Ascending aorta (tissue), 2 donors: ENCODE measurements at places on chromosomes 16 and 17. TPM values are rescaled to one million over a fixed set of nuclear protein-coding genes. Genes with fewer than 3 reads are reported as not detected.
A peak's percentile ranks its signal among the peaks of the same experiment; 100 is the strongest.

The CAVIN1 gene
- 548 TPM for total RNA-seq

The WFDC1 gene
- 126 TPM for total RNA-seq

The ADAMTS18 gene
- not detected for total RNA-seq

The CCL4 gene
- not detected for total RNA-seq

The RFNG gene
- total RNA-seq, result 73.7 TPM

The SPG7 gene
- 108 TPM for total RNA-seq

The TMEM114 gene
- total RNA-seq, result not detected

DNA sequence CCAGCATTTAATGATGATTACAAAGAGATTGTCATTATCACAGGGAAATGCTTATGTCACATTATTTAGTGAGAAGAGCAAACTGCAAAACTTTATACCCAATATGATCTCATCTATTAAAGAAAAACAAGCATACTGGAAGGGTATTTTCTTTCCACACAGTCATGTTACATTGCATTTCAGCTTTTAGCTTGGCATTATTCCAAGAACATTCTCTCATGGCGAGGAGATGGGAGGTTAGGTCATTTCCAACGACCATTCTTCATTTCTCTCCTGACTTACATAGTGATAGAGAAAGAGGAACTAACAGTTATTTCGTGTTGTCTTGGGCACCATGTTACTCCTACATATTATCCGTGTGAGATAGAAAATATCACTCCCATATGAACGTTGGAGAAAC is 309.4 kb upstream of the XYLT1 start:
- no peak overlapping the region for H3K4me3 ChIP-seq
- no peak for DNase-seq
- H3K27me3 ChIP-seq, result no peaks in the 10 kb centered on the region
- no peak overlapping the region for H3K27ac ChIP-seq
- H3K36me3 ChIP-seq, result no peaks in the 10 kb centered on the region
- no peaks in the 10 kb centered on the region for H3K4me1 ChIP-seq

DNA sequence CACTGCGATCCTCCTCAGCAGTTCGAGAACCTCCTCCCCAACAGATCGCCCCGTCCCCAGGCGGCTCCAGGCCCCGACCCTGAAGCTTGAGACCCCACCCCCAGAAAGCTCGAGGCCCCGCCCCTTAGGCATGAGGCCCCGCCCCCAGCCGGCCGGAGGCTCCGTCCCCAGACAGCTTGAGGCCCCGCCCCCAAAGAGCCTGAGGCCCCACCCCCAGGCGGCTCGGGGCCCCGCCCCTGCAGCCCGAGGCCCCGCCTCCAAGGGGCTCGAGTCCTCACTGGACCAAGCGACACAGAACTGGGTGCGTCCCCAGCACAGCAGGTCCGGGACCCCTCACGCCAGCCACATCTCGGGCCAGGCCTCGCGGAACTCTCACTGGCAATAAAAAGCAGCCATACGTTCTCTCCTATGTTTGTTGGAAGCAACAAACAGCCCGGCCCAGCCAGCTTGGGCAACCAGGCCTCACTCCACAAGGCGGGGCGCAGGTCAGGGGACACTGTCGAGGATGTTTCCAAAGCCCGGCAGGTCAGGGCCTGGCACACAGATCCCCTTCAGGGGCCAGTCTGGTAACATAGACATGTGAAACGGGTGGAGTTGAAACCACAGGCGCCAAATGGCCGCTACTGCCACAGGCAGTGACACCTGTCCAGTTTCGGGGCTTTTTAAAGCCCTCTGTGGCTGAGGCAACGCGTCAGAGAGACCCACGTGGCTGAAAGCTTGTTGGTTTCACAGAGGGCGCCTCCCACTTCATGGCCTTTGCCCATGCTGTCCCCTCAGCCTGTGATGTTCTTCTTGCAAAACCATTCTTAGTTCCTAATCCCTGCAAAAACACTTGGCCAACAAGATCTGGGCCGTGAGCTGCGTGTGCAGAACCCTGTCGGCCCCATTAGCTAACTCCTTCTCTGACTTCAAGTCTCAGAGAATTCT is 224.2 kb downstream of the PARN start:
- no peaks in the 10 kb centered on the region for H3K27me3 ChIP-seq
- no peak overlapping the region for H3K4me3 ChIP-seq
- DNase-seq, result no peak

- no peak overlapping the region for H3K27ac ChIP-seq
- DNase-seq, result no peak
- H3K4me3 ChIP-seq, result no peak overlapping the region
- H3K36me3 ChIP-seq, result no peaks in the 10 kb centered on the region
- no peaks in the 10 kb centered on the region for H3K27me3 ChIP-seq
Observed at GRCh38 chr17:73394512-73395450, 83.0 kb upstream of the CDC42EP4 start.

- H3K27me3 ChIP-seq, result no peaks in the 10 kb centered on the region
- no peaks in the 10 kb centered on the region for H3K36me3 ChIP-seq
- no peak overlapping the region for H3K27ac ChIP-seq
- H3K4me1 ChIP-seq, result no peaks in the 10 kb centered on the region
Observed at GRCh38 chr17:74245871-74246270, 28.2 kb upstream of the DNAI2 start.

GRCh38 chr17:60908324-60908723 is 230.7 kb downstream of the BCAS3 start:
- no peaks in the 10 kb centered on the region for H3K27me3 ChIP-seq
- no peaks in the 10 kb centered on the region for H3K4me1 ChIP-seq

DNA sequence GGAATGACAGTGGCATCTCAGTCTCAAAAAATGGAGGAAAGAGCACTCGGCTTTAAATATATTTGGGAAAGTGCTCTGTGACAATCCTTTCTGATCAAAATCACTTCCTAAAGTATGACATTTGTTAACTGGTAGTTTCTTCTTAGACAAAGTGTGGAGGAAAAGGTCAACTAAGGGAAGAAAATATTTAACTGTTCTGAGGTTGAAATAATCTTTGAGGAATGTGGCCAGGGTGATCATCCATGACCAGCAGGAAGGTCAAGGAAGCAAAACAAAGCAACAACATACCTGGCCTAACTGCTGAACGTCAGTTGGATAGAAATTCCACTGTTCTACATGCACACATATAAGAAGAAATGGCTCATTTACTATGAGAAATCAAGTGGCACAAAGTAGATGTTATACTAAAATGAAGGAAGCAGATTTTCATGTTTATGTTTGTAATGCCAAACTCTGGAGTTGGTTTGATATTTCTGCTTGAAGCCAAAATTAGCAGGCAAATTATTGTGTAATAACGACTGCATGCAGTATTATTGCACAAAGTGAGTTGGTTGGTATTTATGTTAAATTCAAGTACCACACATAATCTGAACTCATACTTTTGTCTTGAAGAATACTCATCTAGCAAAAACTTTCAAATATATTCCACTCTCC is 87.3 kb upstream of the CORO6 start:
- H3K4me1 ChIP-seq, result no peaks in the 10 kb centered on the region
- no peak for DNase-seq
- no peaks in the 10 kb centered on the region for H3K27me3 ChIP-seq
- H3K27ac ChIP-seq, result no peak overlapping the region
- H3K36me3 ChIP-seq, result no peaks in the 10 kb centered on the region

GRCh38 chr17:8073627-8074484 is 13.7 kb downstream of the ALOX12B start:
- H3K4me1 ChIP-seq, result peaks cover 11% of the 10 kb centered on the region
- no peak overlapping the region for H3K4me3 ChIP-seq
- H3K27me3 ChIP-seq, result peaks cover 7% of the 10 kb centered on the region
- peak; percentile 76 for DNase-seq
- H3K36me3 ChIP-seq, result no peaks in the 10 kb centered on the region

- H3K27ac ChIP-seq, result no peak overlapping the region
- H3K4me1 ChIP-seq, result no peaks in the 10 kb centered on the region
- H3K36me3 ChIP-seq, result no peaks in the 10 kb centered on the region
- no peak overlapping the region for H3K4me3 ChIP-seq
Observed at GRCh38 chr16:84266451-84266850, 26.6 kb upstream of the KCNG4 start.

- no peak overlapping the region for H3K27ac ChIP-seq
- no peak for DNase-seq
- no peaks in the 10 kb centered on the region for H3K36me3 ChIP-seq
- no peak overlapping the region for H3K4me3 ChIP-seq
- H3K27me3 ChIP-seq, result no peaks in the 10 kb centered on the region
- H3K4me1 ChIP-seq, result no peaks in the 10 kb centered on the region
Observed at GRCh38 chr17:81646869-81647600, 9.3 kb downstream of the PDE6G start.

DNA sequence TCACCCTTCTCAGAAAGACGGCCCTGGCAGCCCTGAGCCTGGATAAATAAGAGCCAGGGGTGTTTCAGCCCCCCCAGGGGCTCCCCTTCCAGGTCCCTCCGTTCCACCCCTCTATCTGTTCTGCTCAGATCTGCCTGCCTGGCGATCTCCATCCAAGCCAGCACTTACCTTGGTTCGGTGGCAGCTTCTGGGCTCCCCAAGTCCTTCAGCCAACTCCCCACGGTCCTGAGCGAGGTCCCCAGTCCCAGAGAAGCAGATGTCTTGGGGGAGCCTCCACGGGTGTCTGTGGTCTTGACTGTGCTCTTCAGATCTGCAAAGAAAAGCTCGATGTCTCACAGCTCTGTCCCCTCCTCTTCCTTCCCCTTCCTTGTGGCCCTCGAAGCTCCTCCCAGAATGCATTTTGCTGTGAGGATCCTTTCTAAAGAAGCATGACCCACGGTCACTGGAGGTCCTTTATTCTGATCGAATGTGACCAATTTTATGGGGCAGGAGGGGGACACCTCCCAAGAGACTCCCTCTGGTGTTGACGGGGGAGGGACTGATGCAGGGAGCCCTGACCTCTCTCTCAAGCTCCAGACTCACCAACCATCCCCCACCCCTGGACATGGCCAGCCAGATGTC is at the start of gene PIK3R6:
Gene PIK3R6, minus strand, starts transcription at position 314 of the 621 bp plus-strand sequence. CDS start 17,880 bp downstream, outside the sequence.
- peak within 1 kb of the TSS; percentile 23 for H3K4me3 ChIP-seq
- H3K36me3 ChIP-seq, result no peaks in the 10 kb centered on the region
- H3K4me1 ChIP-seq, result no peaks in the 10 kb centered on the region
- H3K27me3 ChIP-seq, result no peaks in the 10 kb centered on the region

DNA sequence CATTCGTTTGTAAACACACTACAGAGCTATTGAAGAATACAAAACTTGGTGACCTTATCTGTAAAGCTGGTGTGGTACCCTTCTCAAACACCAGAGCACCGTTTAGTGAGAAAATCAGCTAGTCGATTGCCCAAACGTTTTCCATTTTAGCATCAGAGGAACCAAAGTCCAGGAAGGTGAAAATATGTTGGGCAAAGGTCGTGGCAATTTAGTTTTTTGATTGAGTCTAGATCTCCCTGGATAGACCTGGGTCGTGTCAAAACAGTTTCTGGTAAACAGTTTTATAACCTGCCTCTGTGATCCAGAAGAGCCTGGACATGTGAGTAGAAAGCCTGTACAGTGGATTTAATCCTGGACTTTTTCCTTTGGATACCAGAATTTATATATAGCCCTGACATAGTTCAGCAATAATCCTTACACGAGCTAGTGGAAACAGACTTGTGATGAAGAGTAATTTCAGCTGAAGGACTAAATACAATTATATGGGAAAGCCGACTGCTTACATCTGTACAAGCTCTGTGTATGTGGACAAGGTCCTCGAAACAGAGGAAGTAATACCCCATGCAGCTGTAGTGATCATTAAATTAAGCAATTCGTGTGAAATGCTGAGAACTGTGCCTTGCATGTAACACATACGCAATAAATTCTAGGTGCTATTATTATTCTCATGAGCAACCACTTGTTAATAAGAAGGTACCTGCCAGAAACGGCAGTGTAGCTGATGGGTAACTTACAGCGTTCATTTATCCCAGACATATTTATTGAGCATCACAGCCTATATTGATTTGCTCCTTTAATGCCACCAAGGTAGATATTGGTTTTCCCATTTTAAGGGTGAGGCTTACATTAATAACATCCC is 72.5 kb downstream of the MAP2K6 start:
- no peak overlapping the region for H3K27ac ChIP-seq
- no peak overlapping the region for H3K4me3 ChIP-seq
- H3K4me1 ChIP-seq, result no peaks in the 10 kb centered on the region
- DNase-seq, result no peak
- no peaks in the 10 kb centered on the region for H3K27me3 ChIP-seq

GRCh38 chr16:64085296-64085695 is 1036.6 kb downstream of the CDH11 start:
- H3K4me1 ChIP-seq, result no peaks in the 10 kb centered on the region
- H3K27me3 ChIP-seq, result no peaks in the 10 kb centered on the region
- H3K4me3 ChIP-seq, result no peak overlapping the region
- no peak overlapping the region for H3K27ac ChIP-seq
- DNase-seq, result no peak

DNA sequence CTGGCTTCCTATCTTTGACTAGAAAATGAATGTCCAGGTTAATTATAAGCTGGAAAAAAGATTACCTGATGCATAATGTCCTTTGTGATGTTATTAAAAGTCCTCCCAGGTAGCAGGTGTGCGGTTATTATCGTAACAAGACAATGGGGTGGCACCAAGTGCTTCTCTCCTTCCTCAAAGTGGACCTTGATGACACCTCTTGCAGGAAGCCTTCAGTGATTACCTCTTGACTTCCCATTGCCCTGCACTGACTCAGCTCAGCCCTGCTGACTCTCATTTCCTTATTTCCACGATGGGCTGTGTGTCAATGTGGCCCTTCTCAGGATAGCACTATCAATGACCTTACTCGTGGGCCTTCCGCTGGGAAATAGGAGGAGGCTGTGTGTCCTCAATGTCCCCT is 477.4 kb upstream of the CCL2 start:
- no peak for DNase-seq
- H3K27me3 ChIP-seq, result no peaks in the 10 kb centered on the region
- no peak overlapping the region for H3K27ac ChIP-seq
- H3K4me1 ChIP-seq, result no peaks in the 10 kb centered on the region
- H3K36me3 ChIP-seq, result no peaks in the 10 kb centered on the region

DNA sequence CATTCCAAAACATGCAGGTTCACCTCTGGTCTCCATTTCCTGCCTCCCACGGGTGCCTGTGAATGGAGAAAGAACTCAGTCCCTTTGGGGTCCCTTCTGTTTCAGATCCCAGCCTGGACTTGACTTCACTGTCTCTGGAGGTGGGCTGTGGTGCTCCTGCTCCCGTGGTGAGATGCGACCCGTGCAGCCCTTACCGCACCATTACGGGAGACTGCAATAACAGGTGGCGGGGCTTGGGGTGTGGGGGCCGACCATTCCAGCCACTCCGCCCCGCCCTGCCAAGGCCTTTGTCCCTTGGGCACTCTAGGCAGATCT is 10.5 kb downstream of the LPO start:
- H3K4me1 ChIP-seq, result peaks cover 4% of the 10 kb centered on the region
- H3K4me3 ChIP-seq, result peak overlapping the region; percentile 56
- DNase-seq, result no peak
- H3K27me3 ChIP-seq, result peaks cover 4% of the 10 kb centered on the region
